ENCODE measurements at places on chromosomes 11 and 22.

DNA sequence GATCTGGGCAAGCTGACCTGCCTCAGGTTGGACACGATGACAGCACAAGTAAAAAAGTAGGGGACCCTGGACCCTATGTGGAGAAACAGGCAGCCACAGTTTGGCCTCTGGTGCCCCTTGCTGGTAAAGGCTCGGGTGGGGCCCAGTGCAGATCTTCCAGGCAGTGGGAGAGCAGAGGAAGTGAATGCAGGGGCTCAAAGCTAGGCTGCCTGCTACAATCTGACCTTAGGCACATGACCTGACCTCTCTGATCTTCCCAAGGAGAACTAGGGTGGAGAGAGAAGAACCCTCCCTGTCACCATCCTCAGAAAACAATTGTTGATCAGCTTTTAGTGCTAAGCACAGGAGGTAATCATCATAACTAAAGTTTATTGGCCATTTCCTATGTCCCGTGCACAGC lies 76.5 kb downstream of the PDE2A start:
- DNase-seq, result no peak

DNA sequence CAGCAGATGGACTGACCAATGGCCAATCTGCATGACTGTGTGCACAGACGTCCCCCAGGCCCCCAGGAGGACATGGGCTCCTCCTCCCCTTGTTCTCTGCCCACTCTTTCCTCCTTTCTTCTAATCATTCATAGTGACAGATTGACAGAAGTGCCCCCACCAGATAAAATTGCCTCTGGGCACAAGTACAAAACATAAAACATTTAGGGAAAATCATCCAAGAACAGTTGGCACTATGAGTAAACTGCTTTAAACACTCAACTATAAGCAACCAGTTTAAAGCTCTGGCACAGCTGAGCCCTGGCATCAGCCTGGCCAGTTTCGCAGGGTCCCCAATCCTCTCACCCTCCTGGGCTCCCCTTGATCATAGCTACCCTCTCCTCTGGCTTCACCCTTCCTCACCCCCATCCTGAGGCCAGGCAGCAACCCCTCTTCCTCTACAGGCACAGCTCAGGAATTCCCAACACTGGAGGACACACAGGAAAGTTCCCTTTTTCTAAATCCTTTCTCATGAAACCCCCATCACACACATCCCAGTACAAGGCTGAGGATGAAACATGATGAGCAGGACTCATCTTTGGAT lies 232.9 kb downstream of the BUD13 start:
- DNase-seq, result no peak

GRCh38 chr11:121557348-121557747 lies 104.6 kb upstream of the SORL1-AS1 start:
- DNase-seq, result no peak

- no peak for DNase-seq
Observed at GRCh38 chr11:131365329-131365930, 5.0 kb upstream of the NTM start.

DNA sequence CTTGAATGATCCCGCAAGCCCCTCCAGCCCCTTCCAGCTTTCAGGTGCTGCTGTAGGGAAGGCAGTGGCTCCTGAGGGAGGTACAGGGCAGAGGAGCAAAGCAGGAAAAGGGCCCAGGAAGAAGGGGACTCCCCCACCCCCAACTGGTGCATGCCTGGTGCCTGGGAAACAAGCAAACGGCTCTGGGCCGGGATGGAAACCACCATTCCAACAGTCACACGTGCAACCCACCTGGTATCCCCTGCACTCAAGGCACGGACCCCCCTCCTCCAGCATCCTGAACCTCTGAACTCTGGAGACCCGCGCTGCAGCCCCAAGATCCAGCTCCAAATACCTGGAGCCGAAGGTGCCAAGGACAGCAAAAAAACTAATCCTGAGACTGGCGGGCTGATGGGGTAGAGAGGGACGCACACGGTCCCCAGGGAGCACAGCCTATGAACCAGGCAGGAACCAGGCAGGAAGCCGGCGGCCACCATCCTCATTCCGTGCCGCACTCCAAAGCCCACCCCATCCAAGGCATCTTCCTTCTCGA lies 537 bp downstream of the SCN4B start:
- no peak for DNase-seq

- no peak for DNase-seq
Observed at GRCh38 chr11:62607714-62608113, 4.9 kb downstream of the EML3 start.

DNA sequence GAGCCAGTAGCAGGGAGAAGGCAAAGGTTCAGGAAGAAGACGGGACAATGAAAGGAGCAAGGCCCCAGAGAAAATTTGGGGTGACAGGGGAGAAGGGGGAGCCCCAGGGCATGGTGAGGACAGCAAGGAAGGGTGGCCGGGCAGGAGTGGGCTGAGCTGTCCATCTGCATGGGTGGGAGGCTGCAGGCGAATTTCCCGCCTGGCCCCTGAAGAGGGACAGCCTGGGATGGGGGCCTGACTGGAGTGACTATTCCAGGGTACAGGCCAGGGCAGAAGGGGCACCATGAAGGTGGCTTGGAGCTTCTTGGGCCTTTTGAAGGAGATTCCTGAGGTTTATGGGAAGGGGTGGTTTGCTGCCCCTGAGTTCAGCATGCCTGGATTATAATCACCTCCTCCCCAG lies 56.2 kb downstream of the WNT11 start:
- no peak for DNase-seq

GRCh38 chr11:19975414-19975990 lies 184.8 kb downstream of the DBX1 start:
- DNase-seq, result no peak

DNA sequence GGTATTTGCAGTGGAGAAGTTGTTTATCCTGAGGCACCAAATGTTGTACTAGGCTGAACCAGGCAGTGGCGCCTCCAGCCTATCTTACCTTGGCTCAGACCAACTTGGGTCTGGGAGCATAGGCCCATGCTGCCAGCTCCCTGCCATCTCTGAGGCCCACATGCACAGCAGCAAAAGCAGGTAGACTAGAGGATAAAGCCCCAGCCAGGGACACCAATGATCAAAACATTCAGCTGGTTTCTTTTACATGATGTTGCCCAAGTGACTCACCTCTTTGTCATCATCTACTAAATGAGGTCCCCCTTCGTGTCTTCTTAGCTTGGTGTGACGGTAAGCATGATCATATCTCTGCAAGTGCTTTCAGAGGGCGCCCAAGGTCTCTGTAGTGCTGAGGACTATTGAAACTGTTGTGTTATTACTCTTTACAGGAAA lies 112.1 kb upstream of the DRD2 start:
- DNase-seq, result no peak

DNA sequence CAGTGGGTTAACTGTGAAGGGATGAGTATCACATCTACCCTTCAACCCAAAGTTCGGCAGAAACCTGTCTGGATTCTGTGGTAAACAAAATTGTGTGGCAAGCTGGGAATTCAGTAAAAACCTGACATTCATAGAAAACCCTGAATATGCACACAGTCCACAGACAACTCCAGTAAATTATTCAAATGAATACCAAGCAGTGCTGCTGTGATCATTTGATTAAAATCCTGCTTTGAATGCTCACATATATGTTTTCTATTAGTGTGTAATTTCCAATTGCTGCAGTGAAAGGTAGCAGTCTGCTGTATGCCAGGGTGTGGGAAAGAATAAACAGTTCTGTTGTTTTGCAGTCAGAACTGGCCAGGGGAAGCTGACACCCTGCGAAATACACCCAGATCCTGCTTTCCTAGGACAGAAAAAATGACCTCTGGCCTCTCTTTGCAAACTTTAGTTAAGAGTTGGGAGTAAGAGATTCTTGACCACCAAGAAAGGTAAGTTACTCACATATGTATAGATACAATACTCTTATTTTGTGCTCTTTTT lies 217.8 kb downstream of the FAM76B start:
- DNase-seq, result no peak

GRCh38 chr22:40491990-40492631 lies 121.7 kb downstream of the SGSM3 start:
- DNase-seq, result no peak

DNA sequence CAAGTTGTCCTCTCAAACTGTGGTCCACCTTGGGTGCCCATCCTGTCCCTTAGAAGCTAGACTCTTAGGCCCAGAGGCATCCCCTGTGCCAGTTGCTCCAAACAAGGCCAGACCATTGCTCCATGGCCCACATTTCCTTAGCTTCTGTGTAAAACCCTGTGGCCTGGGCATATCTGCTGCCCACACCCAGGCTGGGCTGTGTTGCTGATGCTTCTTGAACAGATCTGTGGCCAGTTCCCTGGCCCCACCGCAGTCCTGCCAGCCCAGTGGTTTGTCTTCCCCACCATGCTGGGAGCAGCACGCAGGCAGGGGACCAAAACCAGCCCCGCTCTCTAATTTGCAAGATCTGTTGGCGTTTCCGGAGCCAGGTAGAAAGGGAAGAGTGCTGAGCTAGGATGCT lies 72.2 kb downstream of the CSNK2A3 start:
- DNase-seq, result no peak

DNA sequence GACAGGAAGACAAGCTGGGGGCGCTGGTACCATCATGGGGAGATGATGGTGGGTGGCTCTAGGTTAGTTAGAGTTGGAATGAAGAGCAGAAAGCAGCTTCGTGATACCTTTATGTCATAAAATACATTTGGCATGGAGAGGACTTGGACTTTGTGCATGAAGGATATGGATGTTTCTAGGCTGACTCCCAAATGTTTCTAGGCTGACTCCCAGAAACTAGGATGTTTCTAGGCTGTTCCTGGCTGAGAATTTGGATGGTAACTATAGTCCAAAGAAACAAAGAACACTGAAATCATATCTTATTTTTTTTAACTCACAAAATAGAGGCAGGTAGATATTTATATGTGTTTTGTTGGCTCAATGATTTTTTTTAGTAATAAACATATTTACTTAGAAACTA lies 89.4 kb upstream of the VPREB1 start:
- no peak for DNase-seq

- no peak for DNase-seq
Observed at GRCh38 chr11:113675003-113675561, 31.0 kb downstream of the TMPRSS5 start.

Measured in stimulated activated naive CD4-positive, alpha-beta T cell treated with Interleukin-2 at 50 U/mL for 16 hours (primary cell).